ENCODE measurements at places on chromosomes 6 and 20. TPM values are rescaled to one million over a fixed set of nuclear protein-coding genes. Genes with fewer than 3 reads are reported as not detected.

- no peak overlapping the region for H3K27ac ChIP-seq
- no peak overlapping the region for H3K4me3 ChIP-seq
- DNase-seq, result no peak
- H3K27me3 ChIP-seq, result no peaks in the 10 kb centered on the region
- H3K36me3 ChIP-seq, result no peaks in the 10 kb centered on the region
Observed at GRCh38 chr6:157552081-157552747, 171.2 kb downstream of the ZDHHC14 start.

DNA sequence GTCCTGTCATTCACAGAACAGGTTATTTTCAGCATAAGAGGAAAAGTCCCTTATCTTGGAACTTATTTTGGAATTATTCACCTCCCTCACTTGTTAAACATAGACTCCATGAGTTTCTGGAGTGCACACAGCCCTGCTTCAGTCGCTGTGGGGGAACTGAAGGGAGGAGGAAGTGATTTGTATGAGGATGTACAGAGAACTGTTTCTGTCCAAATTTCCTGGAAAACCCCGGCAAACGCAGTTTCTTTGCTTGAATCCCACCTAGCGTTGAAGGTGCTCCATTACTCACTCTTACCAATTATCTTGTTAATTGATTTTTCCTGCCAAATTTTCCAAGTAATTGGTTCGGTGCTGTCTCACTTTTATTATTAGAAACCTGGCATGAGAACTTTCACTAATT, 78.0 kb upstream of the AGPAT4 start:
- no peaks in the 10 kb centered on the region for H3K36me3 ChIP-seq
- no peak overlapping the region for H3K4me3 ChIP-seq
- no peak for DNase-seq
- no peak overlapping the region for H3K27ac ChIP-seq
- no peaks in the 10 kb centered on the region for H3K4me1 ChIP-seq
- H3K27me3 ChIP-seq, result no peaks in the 10 kb centered on the region

GRCh38 chr6:16374461-16375200, 136.2 kb downstream of the GMPR start:
- no peak overlapping the region for H3K27ac ChIP-seq
- DNase-seq, result no peak
- no peak overlapping the region for H3K4me3 ChIP-seq
- peaks cover 5% of the 10 kb centered on the region for H3K4me1 ChIP-seq

- no peaks in the 10 kb centered on the region for H3K27me3 ChIP-seq
- H3K27ac ChIP-seq, result no peak overlapping the region
- H3K4me1 ChIP-seq, result peaks cover 33% of the 10 kb centered on the region
- H3K4me3 ChIP-seq, result peak overlapping the region; percentile 98
Observed at GRCh38 chr6:170555305-170555704, 1.1 kb downstream of the TBP start.

DNA sequence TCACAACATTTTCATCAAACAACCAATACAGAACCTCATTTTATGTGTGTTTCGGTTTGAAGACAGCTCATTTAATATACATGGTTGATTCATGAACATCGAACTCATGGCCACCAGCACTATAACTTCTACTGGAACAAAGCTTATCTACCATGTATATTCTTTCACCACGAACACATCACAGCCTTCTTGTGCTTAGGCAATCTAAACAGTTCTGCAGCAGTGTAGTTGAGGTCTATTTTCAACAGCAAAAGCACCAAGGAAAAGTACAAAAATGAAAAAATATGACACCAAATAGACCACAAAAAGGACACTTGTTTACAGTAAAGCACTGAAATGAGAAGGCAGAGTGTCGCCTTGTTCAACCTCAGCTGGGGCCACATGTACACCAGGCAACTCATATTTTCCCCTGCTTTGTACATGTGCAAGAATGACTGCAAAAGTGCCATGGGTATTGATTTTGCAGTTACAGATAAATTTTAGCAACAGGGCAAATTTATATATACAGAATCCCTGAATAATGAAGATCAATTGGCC, 25.8 kb upstream of the KCNK5 start:
- no peak for DNase-seq
- no peaks in the 10 kb centered on the region for H3K36me3 ChIP-seq
- H3K27ac ChIP-seq, result no peak overlapping the region
- peaks cover under 1% of the 10 kb centered on the region for H3K27me3 ChIP-seq
- H3K4me1 ChIP-seq, result no peaks in the 10 kb centered on the region

DNA sequence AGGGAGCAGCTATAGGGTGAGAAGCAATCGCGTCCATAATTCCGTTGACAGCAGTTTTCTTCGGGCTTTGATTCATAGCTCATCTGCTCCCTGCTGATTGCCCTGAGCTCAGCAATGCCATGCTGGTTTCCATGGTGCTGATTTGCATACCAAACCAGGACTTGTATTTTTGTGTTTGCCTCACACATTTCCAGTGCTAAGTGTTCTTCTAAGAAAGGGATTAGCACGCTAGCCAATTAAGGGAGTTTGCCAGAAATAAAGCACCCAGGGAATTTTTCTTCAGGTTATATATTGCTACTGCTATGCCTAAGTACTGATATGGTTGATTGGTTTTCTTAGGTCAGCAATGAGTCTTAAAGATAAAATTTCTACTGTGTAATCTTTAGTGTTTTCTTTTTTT, 177.6 kb downstream of the PLCB1 start:
- no peaks in the 10 kb centered on the region for H3K36me3 ChIP-seq
- no peak for DNase-seq
- H3K4me1 ChIP-seq, result no peaks in the 10 kb centered on the region
- H3K27me3 ChIP-seq, result no peaks in the 10 kb centered on the region

DNA sequence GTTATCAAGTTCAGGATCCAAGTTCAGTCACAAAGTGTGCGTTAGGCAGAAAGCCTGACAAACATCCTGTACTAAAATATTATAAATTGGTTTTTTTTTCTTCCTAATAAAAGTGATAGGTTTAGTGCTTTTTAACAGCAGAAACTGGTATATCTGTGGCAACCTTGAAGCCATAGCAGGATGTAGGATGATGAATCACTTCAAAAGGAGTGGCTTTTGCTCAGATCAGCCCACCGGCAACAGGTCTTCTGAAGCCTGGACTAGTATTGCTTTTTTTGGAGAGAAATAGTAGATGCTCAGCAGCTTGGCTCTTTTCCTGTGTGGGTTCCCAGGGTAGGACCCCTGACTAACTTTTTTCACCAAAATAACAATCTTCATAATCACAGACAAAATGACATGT, 190.8 kb downstream of the EPM2A start:
- H3K4me3 ChIP-seq, result no peak overlapping the region
- H3K4me1 ChIP-seq, result no peaks in the 10 kb centered on the region
- H3K27me3 ChIP-seq, result no peaks in the 10 kb centered on the region
- no peak for DNase-seq
- H3K36me3 ChIP-seq, result no peaks in the 10 kb centered on the region

DNA sequence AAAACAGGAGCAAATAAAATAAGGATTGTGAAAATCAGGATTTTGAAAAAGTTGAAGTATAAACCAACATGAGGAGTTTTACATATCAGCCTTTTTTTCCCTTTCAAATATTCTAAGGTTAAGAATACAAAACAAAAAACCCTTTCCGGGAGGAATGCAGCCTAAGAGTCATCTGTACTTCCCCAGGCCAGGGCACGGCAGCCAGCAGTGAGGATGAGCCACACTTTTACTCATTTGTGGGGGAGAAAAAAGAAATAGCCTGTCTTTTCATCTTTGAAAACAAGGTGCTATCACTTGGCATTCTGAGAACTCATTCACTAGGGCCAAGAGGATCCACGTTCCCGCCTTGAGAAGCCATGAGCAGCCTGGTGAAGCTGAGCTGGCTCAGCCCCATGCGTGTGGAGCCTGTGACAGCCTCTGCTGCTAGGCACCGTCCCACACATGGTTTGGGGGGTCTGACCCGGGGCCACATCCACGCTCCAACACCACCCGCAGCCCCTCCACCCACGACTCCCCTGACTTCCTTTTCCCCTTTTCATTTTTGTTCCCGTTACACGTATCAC, 11.2 kb downstream of the SLC22A1 start:
- peaks cover 9% of the 10 kb centered on the region for H3K4me1 ChIP-seq
- H3K27me3 ChIP-seq, result no peaks in the 10 kb centered on the region
- H3K36me3 ChIP-seq, result no peaks in the 10 kb centered on the region
- no peak overlapping the region for H3K27ac ChIP-seq

DNA sequence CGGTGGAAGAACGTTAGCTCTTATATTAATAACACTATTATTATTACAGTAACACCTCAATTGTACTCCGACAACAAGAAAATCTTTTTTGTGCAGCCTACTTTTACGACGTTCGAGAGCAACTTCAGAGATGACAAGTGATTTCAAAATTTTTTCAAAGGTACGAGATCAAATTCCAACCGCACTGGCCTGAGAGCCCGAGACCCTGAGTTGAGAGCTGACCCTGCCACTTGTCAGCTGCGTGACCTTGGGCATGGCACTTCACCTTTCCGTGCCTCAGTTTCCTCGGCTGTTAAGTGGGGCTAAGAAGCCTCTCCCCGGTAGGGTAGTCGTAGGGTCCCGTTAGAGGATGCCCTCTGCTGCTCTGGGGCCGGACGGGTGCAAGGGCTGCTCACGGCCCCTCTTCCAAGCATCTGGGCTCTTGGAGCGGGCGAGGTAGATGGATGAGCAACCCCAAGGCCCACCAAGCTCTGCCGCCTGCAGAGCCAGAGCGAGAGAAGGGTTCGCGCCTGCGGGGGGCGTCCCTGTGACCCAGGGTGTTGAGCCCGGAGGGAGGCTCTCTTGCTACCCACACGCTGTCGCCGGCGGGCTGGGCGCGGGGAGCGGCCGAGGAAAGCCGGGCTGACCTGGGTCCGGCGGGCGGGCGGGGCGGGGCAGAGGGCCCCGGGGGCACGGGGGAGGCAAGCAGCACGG, 510 bp downstream of the NDRG3 start:
- H3K27me3 ChIP-seq, result no peaks in the 10 kb centered on the region
- H3K4me1 ChIP-seq, result peaks cover 10% of the 10 kb centered on the region
- H3K4me3 ChIP-seq, result peak overlapping the region; percentile 92
- no peaks in the 10 kb centered on the region for H3K36me3 ChIP-seq
- DNase-seq, result peak; percentile 26
- H3K27ac ChIP-seq, result peak overlapping the region; percentile 21

GRCh38 chr20:24098886-24099285, 110.3 kb upstream of the GGTLC1 start:
- DNase-seq, result no peak
- H3K27ac ChIP-seq, result no peak overlapping the region
- no peak overlapping the region for H3K4me3 ChIP-seq
- no peaks in the 10 kb centered on the region for H3K36me3 ChIP-seq
- H3K27me3 ChIP-seq, result no peaks in the 10 kb centered on the region
- H3K4me1 ChIP-seq, result no peaks in the 10 kb centered on the region

- no peak overlapping the region for H3K4me3 ChIP-seq
- no peaks in the 10 kb centered on the region for H3K4me1 ChIP-seq
- no peaks in the 10 kb centered on the region for H3K27me3 ChIP-seq
- H3K27ac ChIP-seq, result no peak overlapping the region
- no peaks in the 10 kb centered on the region for H3K36me3 ChIP-seq
Observed at GRCh38 chr6:101268541-101268940, 125.0 kb upstream of the GRIK2 start.

GRCh38 chr6:106732376-106732940, 103.1 kb downstream of the QRSL1 start:
- no peak for DNase-seq
- H3K36me3 ChIP-seq, result no peaks in the 10 kb centered on the region
- no peaks in the 10 kb centered on the region for H3K27me3 ChIP-seq

DNA sequence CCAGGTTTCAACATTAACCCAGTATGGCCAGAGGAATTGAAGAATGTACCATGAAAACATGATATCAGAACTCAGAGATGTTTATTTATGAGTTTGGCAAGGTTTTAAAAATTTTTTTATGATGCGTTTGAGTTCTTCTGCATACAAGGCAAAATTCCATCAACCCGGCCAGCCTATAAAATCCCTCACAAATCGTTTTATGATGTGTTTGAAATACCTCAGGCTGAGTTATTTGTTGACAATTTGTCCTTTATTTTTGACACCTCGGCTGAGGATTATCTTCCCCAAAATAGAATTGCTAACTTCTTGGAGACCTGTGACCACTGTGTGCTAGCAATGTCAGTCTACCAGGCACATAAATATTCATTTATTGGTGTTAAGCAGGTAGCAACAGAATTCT, 91.9 kb upstream of the SLC24A3 start:
- no peaks in the 10 kb centered on the region for H3K36me3 ChIP-seq
- H3K27ac ChIP-seq, result no peak overlapping the region
- H3K4me1 ChIP-seq, result no peaks in the 10 kb centered on the region
- DNase-seq, result no peak

DNA sequence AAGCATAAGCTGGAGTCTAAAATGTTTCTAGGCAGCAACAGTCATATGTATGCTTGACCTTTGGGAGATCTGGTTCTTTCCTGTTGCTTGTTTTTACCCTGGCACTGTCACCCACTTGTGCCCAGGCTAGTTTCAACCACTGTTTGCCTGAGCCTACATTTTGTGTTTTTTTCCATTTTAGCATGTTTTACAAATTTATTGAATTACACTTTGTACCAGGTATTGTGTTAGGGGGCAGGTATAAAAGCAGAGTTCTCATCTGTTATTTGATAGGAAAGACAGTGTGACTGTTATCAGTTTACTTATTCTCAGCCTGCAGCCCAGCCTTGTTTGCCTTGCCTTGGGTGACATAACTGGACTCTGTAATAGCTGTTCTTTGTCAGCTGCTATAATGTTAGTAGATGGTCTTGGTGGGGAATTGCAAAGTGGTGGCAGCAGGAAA, 147.0 kb downstream of the CDKAL1 start:
- DNase-seq, result no peak
- peaks cover 18% of the 10 kb centered on the region for H3K4me1 ChIP-seq
- no peak overlapping the region for H3K27ac ChIP-seq
- H3K4me3 ChIP-seq, result no peak overlapping the region
- H3K36me3 ChIP-seq, result no peaks in the 10 kb centered on the region

GRCh38 chr20:35886537-35886936, 67.8 kb downstream of the SCAND1 start:
- H3K27ac ChIP-seq, result no peak overlapping the region
- H3K4me1 ChIP-seq, result no peaks in the 10 kb centered on the region
- no peaks in the 10 kb centered on the region for H3K27me3 ChIP-seq
- DNase-seq, result peak; percentile 41

DNA sequence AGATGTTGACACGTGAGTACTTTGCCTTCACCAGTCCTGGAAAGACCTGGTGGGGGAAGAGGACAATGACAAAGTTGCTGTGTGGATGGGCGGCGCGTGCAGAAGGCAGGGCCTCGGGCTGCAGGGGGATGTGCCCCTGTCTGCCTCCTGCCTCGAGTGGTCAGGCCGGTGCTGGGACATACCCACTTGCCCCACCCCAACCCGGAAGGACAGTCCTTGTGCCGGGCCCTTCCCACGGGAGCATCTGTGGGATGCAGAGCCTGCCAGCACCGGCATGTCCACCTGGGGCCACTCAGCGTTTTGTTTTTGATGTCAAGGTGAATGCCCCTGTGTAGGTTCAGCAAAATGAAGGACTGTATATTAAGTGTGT, 60.5 kb upstream of the BHLHE23 start:
- H3K36me3 ChIP-seq, result no peaks in the 10 kb centered on the region
- H3K27me3 ChIP-seq, result peaks cover 64% of the 10 kb centered on the region
- peaks cover 14% of the 10 kb centered on the region for H3K4me1 ChIP-seq
- H3K27ac ChIP-seq, result no peak overlapping the region

The BPI gene
- not detected for total RNA-seq

The CCN6 gene
- total RNA-seq, result not detected

The BNIP5 gene
- 3.5 TPM for total RNA-seq

The NPEPL1 gene
- total RNA-seq, result 60.7 TPM

The ENPP5 gene
- not detected for total RNA-seq

The MED20 gene
- total RNA-seq, result 1.2 TPM

The SLC44A4 gene
- 201 TPM for total RNA-seq

The ZNF512B gene
- total RNA-seq, result 6.1 TPM

The NDRG3 gene
- 91.6 TPM for total RNA-seq
